ENCODE measurements at places on chromosomes 4 and X.

DNA sequence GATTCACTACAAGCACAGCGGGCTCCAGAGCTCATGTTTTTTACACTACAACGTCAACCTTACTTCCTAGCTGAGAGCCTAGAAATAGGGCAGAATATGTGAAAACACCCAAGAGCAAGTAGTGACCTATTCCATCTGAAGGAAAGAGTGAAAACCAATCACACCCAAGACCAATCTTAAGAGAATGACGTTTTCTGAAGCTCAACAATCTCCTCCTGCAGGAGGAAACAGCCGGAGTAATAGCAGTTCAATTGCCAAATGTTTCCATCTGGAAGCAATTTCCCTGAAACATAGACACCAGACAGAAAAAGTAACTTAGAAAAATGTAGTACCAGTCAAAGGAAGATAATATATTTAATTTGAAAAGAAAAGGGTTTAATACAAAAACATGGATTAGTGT lies 142.4 kb downstream of the ANXA5 start:
- DNase-seq, result no peak

GRCh38 chr4:1245481-1246051 lies 3.4 kb downstream of the CTBP1 start:
- DNase-seq, result no peak

DNA sequence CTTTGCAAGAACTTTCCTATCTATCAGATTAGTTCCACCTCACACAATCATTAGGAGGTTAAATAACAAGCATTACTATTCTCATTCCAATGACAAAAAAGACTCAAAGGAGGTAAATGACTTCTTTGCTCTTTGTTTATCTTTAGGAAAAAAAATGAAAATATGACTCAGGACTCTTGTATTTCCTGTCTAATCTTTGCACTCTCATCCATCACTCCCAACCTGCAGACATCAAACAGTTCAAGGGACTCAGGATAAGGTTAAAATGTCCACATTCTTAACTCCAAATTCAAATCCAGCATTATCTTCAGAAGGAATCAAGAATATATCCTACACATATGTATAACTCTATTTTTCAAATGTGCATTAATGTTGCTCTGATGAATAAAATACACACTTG lies 139.6 kb downstream of the UNC5C start:
- DNase-seq, result no peak

DNA sequence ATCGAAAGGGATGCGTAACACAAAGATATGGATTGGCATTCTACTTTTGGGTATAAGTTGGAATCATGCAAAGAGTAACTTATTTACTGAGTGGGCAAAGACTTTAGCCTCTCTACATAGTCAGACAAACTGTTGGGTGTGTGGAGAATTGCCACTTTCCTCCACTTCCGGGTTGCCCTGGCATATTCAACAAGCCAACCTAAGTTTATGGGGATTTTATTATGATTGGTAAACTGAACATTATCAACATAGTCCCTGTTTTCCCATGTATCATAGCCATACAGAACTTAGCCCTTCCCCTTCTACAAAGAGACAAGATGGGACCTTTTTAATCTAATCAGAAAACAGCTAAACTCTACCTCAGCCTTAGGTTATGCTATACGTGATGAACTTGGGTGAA lies 121.6 kb downstream of the AGTR2 start:
- no peak for DNase-seq

DNA sequence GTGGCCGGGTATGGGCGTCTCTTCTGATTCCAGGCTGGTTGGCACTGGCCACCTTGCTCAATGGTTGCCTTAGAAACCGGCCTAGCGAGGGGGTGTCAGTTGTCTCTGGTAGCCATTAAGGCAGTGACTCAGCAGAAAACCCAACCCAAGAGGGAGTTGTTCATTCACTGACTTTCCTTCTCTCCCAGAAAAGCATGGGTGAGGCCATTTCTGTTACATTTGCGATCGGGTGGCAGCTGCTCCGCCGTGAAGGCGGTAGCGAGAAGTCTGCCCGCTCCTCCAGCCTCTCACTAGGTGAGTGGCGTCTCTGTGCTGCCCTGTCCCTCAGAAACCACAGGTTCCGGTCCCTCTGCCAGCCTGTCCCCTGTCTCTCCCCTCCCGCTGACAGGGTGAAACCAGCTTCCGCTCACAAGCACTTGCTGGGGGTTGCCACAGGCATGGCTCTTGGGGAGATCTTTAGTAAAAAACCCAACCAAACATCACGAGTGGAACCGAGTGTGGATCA lies 17.4 kb downstream of the IRAK1 start:
- DNase-seq, result peak; percentile 85

- DNase-seq, result no peak
Observed at GRCh38 chr4:145380123-145380522, 101.5 kb upstream of the SMAD1 start.

GRCh38 chr4:88439161-88439760 lies 17.7 kb upstream of the HERC5 start:
- no peak for DNase-seq

DNA sequence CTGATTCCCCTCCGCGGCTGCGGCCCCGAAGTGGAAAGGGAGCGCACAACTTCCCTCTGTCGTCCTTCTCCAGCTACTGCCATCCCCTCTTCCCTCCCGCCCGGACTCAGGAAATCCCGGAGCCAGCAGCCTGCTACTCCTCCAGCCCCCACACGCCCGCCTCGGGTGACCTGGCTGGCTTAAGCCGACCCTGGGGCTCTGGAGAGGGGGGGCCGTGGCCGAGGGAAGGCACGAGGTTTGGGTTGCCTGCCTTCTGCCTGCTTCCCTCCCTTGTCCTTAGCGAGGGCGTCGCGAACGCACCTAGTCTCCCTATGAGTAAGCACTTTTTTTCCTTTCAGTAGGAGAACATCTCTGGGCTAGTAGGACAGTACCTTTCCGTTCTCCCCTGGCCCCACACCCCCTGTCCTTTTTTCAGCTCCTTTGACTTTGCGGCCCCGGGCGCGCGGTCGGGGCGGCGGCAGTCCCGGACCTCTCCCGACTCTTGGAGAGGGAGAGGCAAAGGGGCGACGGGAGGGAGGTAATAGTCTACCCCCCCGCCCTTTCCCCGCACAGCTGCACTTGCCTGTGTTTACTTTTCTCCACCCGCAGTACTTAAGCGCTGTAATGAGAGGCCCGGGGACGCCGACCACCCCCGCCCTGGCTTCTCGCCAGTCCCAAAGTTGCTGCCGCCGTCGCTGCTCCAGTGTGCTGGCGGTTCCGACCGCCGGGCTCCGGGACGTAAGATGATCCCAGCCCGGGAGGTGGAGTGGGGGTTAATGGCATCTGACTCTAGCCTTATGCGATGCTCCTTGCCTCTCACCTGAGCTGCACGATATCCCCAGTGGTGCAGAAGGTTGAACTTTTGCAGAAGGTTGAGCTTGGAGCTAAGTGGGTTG lies 868 bp downstream of the PLS3 start:
- DNase-seq, result peak; percentile 63

DNA sequence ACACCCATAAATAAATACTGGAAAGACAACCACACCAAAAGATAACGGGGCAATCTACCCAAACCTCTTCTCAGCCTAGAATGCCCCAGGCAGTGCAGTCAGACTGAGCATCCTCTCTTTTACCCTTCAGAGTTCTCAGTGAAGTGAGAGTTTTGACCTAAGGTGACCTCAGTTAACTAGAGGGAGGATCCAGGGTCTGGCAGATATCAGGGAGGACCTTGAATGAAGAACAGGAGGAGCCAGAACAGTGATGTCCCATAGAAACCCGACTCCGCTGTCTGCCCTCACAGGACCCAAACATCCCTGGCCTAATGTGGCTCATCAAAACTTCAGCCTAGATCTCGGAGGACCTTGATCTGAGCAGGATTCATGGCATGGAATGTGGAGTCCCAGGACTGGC lies at the start of gene MAGEB3:
Gene MAGEB3, plus strand, starts transcription at position 263 of the 400 bp plus-strand sequence. CDS start 5,268 bp downstream, outside the sequence.
- no peak for DNase-seq

GRCh38 chr4:59994118-59994517 lies 1206.0 kb upstream of the ADGRL3 start:
- no peak for DNase-seq

DNA sequence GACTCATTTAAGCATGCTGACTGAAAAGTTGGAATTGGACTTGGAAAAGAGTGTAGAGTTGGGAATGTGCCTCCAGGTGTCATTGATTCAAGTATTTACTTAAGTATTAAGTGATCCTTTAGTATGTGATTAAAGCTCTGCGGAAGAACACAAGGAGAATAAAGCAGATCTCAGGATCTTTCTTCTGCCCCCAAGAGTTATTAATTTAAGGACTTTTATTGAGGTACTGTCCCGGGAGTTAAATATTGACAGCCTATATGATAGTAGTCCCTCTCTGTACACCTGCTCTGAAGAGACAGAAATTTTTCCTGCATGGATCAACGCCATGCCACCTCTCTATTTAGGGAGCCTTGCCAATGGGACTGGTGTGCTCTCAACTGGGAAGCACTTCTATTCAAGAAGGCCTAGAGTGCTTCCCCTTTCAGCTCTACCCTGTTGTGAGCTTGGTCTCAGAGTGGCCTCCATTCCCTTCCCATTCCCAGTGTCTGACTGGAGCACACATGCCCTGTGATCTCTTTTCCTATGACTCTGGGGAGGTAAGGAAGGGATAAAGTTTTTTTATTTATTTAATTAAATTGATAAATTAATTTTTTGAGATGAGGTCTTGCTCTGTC lies 75.9 kb downstream of the SHISA3 start:
- DNase-seq, result no peak

DNA sequence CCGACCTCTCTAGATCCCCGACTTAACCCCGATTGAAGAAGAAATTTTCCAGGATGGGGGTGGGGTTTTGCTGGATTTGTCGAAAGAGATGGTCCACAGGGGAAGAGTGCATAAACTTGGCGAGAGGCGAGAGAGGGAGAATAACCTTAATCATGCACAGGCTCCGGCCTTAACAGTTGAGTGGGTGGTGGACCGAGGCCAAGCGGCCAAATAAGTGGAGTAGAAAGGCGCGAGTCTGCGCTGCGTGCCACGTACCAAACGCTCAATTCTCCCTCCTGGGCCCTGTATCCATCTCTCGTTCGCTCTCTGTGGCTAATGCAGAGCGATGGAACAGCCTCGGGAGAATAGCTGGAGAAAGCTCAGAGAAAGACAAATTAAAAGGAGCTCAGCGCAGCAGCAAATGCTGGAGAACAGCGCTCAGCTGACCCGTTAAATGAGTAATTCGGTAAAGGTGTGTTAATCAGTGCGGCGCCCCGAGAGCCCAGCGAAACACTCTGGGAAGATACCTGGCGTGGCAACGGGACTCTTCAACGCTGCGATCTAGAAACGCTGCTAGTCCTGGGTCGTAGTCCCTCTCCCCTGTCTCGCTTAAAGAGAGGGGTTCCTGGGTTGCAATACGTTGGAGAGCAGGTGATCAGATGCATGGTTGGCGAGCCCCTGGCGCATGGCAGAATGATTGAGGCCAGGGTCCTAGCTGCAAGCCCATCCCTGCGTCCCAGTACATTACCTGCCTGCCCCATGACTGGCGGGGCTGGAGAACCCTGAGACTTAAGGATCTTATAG lies 887 bp upstream of the IL1RAPL2 start:
- no peak for DNase-seq

Data from NCI-H187 (cell line).